ENCODE measurements at places on chromosomes 7 and 10.

DNA sequence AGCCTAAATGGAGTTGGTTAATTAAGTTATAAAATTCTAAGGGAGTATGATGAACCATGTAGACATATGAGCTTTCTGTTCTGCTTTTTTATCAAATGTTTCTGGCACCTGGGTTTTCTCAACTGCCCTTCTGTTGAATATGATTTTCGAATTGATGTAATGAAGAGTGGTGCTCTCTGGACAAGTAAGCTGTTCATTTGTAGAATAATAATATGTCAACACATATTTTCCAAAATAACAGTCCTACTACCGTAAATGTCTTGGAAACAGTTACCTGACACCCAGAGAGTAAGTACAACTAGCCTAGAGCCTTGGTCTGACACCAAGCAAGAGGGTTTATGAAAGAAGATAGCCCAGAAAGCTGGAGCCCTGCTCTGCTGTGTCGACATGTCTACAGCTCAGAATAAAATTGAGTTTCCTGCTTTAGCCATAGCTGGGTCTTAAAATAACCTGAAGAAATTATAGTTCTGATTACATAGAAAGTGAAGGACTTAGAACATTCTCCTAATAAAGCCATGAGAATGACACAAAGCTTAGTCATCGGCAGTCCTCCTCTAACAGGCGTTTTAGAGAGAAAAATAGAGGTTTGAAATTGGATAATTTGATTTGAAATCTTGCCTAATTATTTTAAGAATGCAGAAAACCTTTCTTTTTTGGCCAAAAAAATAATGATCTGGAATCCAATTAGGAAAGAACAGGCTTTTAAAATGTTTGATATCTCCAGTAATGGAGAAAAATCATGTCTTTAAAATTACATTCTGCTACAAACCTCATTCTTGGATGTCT lies 25.1 kb downstream of the HDAC9 start:
- no peak for DNase-seq

- no peak for DNase-seq
Measured at GRCh38 chr10:49575489-49576072, 34.5 kb upstream of the SLC18A3 start.

DNA sequence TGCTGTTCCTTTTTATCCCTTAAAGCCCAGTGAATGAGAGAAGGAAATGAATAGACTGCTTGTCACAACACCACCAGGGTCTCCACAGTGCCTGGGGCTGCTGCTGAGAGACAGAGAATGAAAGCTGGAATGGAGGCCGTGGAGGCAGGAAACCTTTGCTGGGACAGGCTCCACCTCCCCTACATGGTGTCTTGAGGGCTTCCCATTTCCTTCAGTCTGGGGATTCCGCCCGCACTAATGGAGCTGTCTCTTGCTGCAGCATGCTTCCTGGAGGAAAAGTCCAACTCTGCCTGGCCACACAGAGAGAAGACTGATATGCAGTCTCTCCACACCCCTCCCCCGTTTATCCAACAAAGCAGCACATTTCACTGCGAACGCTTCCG lies 54.5 kb downstream of the LRRC4 start:
- DNase-seq = no peak

- DNase-seq = no peak
Measured at GRCh38 chr10:52517012-52517411, 202.9 kb downstream of the DKK1 start.

DNA sequence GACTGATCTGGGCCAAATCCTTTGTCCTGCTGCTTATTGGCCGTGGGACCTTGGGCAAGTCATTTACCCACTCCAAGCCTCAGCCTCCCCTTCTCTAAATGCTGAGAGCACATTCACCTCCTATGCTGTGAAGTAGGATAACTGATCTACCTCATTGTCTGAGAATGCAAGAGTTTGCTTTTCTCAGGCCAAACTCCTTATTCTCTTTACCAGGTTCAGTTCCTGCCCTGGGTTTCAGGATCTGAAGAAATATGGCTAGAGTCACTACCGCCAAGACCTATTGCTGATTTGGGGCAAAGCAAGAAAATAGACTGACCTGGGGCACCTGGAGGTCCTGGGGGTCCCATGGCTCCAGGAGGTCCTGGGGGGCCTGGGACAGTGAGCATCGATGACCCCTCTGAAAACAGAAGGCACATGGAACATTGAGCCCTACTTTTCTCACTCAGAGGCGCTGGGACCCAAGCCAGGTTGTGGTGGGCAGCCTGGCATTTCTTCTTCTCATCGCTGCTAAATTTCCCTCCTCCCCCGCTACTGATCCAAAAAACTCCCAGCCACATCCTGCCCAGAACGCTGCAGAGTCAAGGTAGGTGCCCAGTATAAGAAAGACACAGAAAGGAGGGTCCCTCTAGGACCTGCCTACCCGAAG lies 42.4 kb downstream of the COL17A1 start:
- DNase-seq = no peak

DNA sequence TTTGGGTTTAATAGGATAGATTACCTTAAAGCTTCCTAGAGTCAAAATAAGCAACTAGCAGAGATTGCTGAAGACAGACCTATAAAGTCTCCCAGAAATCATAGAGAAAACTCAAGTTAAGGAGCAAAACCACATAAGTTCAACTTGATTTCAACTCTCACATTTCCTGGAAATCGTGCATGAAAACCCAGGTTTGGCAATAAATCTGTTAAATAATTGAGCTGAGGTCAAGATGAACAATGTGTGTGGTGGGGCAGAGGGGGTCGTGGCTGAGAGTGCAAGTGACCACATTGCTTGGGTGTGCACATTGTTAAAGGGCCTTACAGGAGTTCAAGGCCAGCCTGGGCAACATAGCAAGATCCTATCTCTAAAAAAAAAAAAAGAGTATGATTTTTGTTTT lies 636.5 kb downstream of the GALNT17 start:
- no peak for DNase-seq

- DNase-seq = no peak
Measured at GRCh38 chr10:126060261-126060931, 164.0 kb downstream of the FANK1 start.

DNA sequence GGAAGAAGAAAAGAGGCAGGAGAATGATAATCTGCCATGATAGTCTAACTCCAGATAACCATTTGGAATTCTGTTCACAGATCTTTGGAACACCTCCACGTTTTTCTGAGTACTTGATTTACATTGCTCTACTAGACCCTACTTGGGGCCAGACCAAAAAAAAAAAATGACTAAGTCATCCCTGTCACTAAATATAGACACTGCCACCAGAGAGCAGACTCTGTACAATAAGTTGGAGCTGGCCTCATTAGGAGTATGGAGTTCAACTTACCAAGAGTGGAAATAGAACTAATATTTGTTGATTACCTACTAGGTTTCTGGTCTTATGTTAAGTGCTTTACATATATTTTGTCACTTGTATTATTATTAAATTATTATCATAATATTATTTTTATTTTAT lies 80.9 kb upstream of the ZNF800 start:
- DNase-seq = no peak

DNA sequence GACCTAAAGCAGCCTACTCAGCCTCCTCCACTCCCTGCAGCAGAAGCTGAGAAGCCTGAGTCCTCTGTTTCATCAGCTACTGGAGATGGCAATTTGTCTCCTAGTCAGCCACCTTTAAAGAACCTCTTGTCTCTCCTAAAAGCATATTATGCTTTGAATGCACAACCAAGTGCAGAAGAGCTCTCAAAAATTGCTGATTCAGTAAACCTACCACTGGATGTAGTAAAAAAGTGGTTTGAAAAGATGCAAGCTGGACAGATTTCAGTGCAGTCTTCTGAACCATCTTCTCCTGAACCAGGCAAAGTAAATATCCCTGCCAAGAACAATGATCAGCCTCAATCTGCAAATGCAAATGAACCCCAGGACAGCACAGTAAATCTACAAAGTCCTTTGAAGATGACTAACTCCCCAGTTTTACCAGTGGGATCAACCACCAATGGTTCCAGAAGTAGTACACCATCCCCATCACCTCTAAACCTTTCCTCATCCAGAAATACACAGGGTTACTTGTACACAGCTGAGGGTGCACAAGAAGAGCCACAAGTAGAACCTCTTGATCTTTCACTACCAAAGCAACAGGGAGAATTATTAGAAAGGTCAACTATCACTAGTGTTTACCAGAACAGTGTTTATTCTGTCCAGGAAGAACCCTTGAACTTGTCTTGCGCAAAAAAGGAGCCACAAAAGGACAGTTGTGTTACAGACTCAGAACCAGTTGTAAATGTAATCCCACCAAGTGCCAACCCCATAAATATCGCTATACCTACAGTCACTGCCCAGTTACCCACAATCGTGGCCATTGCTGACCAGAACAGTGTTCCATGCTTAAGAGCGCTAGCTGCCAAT lies 202.2 kb downstream of the ZEB1 start:
- DNase-seq = no peak

DNA sequence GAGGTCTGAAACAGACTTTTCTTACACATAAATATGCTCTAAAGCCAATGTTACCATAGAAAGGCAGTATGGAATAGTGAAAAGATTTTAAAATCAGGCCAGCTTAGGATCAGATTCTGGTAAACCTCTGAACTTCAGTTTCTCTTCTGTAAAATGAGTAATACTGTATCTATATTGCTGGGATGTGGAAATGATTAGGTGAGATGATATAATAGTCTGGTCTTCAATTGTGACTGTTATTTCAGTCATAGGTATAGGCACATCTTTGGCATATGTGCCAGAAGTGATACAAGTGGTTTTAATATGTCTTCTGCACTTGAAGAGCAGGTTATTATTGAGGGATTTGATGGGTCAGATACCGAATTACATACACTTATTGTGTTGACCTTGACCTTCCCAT lies 7.2 kb downstream of the ZNF277 start:
- no peak for DNase-seq

DNA sequence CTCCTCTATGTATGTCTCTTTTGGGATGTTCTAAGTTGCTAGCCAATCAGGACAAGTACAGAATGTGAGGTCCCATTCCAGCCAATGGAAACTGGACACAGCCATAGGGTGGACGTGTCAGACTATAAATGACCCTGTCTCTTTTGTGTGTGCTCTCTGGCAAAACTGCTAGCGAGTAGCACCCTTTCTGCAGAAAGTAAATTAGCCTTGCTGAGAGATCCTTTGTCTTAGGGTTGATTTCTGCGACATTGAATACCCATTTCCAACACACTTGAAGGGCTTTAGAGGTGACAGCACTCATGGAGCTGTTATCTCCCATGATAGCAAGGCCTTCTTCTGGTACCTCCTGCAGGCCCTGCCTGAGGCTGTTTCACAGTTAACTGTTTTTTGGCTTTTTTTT lies 107.5 kb downstream of the CCNY start:
- DNase-seq = no peak

DNA sequence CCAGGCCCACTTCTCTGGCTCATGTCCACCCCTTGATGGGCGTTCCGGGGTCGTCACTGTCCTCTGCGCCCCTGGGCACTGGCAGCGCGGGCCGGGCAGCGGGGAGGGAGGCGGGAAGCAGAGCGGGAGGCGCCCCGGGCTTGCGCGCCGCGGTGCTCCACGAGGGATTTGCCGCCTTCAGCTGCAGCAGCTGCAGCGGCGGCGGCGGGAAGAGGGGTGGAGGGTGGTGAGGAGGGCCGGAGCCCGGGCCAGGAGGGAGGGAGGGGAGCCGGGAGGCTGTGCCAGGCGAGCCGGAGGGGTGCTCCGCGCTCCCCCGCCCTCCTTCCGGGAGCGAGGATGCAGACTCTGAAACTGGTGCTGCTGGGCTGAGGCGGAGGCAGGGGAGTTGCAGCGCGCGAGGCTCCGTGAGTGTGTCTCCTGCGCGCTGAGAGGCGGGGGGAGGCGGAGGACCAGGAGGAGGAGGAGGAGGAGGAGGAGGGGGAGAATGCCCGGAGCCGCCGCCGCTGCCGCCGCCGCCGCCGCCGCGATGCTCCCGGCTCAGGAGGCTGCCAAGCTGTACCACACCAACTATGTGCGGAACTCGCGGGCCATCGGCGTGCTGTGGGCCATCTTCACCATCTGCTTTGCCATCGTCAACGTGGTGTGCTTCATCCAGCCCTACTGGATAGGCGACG lies at the start of gene LHFPL3:
Gene LHFPL3 (plus strand): TSS at position 308 of the 674 bp plus-strand sequence.
- no peak for DNase-seq

GRCh38 chr7:50836646-50837045 lies 54.0 kb upstream of the GRB10 start:
- no peak for DNase-seq

GRCh38 chr10:122637376-122637775 lies 62.3 kb downstream of the C10orf120 start:
- no peak for DNase-seq

- no peak for DNase-seq
Measured at GRCh38 chr7:38224392-38224791, 46.3 kb downstream of the STARD3NL start.

Measured in T-cell (primary cell).